ENCODE measurements at places on chromosomes 11 and 22.

GRCh38 chr11:11537871-11538270, 83.9 kb downstream of the GALNT18 start:
- no peak for DNase-seq

DNA sequence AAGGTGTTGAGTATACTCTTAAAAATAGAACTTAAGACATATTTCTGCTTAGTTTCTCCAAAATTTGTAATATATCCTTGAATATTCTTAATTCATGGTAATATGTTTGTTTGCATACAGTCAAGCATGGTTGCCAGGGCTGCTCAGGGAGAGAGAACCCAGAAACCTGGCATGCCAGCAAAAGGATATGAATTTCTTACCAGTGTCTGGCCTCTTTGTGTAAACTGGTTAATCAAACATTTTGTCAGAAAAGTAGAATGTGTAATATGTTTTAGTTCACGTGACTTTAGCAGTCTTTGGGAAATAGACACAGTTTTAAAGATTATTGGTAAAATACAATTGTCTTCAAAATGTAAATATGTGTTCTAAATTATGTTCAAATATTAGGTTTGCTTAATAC, 101.6 kb downstream of the AASDHPPT start:
- DNase-seq: no peak

GRCh38 chr11:46220313-46220712, 57.1 kb upstream of the CREB3L1 start:
- DNase-seq: no peak

- DNase-seq: no peak
Observed at GRCh38 chr11:15707194-15707593, 592.5 kb downstream of the INSC start.

- no peak for DNase-seq
Observed at GRCh38 chr11:44564670-44565210, 723 bp upstream of the CD82 start.

- no peak for DNase-seq
Observed at GRCh38 chr11:60835534-60835846, 6.4 kb upstream of the CCDC86 start.

DNA sequence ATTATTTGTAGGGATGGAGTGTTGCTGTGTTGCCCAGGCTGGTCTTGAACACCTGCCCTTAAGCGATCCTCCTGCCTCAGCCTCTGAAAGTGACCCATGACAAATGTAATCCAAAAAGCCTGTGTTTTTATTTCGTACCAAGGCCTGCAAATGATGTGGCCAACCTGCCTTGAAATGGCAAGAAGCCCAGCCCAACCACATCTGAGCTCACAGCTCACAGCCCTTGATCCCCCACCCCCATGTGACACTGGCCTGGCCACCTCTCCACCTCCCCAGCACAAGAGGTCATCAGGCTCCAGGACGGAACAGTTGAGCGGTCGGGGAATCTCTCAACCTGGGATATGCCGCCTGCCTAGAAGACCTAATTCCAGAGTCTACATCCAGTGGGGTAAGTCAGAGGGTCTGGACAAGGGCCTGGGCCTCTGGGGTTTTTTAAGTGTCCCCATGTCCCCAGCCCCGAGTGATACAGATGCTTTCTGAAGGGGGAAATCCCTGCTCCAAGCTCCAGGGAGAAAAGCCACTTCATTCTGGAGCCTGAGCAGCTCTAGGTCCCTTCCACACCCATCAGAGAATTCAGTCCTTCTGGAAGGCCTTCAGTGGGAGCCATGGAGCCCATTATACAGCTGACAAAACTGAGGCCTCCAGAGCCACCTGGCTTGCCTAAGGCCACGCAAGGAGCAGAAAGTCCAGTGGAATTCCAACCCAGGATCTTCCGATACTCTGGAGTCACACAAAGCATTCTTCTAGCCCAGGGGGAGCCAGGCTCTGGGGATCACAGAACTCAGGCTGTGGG, 70.7 kb downstream of the MN1 start:
- no peak for DNase-seq
